ENCODE measurements at places on chromosomes 2 and 18. TPM values are rescaled to one million over a fixed set of nuclear protein-coding genes. Genes with fewer than 3 reads are reported as not detected.

The SLC5A6 gene
- 42.7 TPM for total RNA-seq

DNA sequence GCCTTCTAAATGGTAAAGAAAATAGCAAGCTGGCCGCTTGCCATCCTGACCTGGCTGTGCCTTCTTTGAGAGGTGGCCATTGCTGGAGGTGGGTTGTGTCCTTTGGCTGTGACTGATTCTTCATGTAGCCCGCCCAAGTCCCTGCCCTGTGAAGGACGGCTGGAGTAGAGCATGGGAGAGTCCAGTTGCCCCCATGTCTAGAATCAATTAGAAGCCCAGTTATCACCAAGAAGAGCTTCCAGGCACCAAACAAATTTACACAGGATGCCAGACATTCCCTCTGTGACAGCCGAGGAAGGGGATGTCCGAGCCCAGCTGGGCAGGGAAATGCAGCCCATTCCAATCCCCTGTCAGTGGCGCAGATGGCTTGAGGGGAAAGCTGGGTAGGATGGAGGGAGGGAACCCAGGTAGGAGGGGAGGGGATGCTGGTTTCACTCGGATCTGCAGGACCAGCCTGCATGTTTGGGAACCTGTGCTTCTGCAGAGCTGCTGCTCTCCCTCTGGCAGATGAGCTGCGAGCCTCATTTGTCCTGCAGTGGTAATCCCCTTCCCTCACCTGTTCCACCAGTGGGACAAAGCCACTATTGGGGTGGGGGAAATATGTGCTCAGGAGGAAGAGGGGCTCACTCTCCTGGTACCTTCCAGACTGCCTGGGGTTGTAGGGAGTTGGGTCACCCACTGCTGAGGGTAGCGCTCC lies 25.7 kb upstream of the ASB18 start:
- no peaks in the 10 kb centered on the region for H3K36me3 ChIP-seq
- no peak for DNase-seq
- no peak overlapping the region for H3K27ac ChIP-seq

DNA sequence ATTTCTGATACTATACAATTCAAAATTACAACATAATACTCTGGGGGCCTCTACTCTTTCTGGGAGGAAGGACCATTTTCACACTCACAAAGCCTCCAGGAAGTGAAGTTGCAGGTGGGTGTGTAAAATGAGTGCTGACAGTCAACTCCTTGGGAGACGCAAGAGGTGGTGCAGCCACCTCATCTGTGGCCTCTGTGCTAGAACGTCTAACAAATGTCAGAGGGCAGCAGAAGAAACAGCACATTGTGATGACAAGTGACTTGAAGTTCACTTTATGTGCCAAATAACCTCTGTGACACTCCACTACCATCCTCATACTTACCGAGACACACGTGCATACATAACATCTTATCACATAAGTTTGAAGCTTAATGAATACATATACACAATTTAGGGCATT lies 10.2 kb downstream of the RNF103 start:
- H3K27ac ChIP-seq, result no peak overlapping the region
- no peak for DNase-seq
- no peak overlapping the region for H3K4me3 ChIP-seq
- H3K4me1 ChIP-seq, result no peaks in the 10 kb centered on the region
- H3K36me3 ChIP-seq, result peaks cover 14% of the 10 kb centered on the region

The XDH gene
- total RNA-seq, result not detected

- no peaks in the 10 kb centered on the region for H3K27me3 ChIP-seq
- no peaks in the 10 kb centered on the region for H3K36me3 ChIP-seq
- H3K4me1 ChIP-seq, result no peaks in the 10 kb centered on the region
- DNase-seq, result no peak
These were observed 71.3 kb upstream of the TEX51 start for GRCh38 chr2:126827371-126827770.

DNA sequence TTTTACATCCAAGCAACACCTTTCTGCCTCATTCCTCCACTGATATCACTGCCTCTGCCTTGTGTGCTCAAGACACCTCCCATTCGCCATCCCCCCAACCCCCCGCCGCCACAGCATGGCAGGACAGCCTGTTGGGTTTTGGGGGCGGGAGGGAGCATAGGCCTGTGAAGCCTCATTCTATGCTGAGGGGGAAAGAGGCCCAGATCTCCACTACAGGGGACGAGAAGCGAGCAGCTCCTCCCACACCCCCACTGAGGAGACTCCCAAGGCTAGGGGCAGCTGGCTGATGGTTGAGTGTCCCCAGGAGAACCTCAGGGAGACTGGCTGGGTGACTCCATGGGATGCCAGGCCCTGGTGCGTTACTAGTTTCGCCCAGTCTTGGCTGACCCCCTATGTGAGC lies 214.3 kb upstream of the SIX2 start:
- no peak for DNase-seq
- peaks cover 4% of the 10 kb centered on the region for H3K4me1 ChIP-seq
- no peak overlapping the region for H3K4me3 ChIP-seq
- no peaks in the 10 kb centered on the region for H3K36me3 ChIP-seq
- no peak overlapping the region for H3K27ac ChIP-seq
- H3K27me3 ChIP-seq, result no peaks in the 10 kb centered on the region

The ATF2 gene
- 55.9 TPM for total RNA-seq

DNA sequence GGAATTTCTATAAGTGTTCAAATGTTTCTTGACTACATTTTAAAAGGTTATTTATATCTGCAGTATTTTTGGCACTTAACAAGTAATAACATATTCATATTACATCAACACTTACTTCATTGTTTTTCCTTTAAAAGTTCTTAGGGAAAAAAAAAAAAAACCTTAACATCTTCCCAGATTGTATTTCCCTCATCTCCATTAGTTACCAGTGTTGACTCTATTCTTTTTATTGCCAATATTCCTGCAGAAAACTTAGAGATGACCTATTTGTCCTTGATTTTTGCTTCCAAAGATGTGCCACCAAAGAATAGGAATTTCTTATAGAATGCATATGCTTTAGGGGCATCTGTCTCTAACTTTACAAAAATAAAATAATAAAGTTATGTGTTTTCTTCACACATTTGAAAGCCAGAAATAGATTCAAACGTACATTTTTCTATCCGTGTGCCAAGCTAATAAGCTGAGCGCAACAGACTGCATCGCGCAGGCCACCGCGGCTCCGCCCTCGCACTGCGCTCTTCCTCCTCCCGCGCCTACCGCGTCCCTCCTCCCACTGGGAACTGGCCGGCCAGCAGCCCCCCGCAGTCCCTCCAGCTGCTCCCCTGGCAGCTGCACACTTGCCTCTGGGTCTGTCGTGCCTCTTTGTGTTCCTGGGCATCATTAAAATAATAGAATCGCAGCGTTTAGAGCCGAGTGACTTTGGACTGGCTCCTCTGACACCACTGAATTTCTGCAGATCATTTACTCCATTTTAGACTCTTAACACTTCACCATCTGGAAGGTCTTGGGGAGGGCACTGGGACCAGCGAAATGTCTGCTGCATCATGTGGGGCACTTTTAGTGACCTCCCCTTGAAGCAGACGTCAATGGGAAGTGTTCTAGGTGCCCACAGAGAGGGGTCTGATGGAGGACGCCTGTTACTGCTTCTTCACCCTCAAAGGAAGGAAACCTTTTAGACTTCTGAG lies 21.2 kb upstream of the NAB1 start:
- H3K27ac ChIP-seq, result no peak overlapping the region
- no peaks in the 10 kb centered on the region for H3K27me3 ChIP-seq
- peak; percentile 23 for DNase-seq
- peak overlapping the region; percentile 47 for H3K4me3 ChIP-seq
- peaks cover 3% of the 10 kb centered on the region for H3K4me1 ChIP-seq

GRCh38 chr2:179240481-179241451 lies 23.9 kb downstream of the SESTD1 start:
- H3K4me3 ChIP-seq, result no peak overlapping the region
- no peaks in the 10 kb centered on the region for H3K36me3 ChIP-seq
- no peak for DNase-seq
- no peak overlapping the region for H3K27ac ChIP-seq

DNA sequence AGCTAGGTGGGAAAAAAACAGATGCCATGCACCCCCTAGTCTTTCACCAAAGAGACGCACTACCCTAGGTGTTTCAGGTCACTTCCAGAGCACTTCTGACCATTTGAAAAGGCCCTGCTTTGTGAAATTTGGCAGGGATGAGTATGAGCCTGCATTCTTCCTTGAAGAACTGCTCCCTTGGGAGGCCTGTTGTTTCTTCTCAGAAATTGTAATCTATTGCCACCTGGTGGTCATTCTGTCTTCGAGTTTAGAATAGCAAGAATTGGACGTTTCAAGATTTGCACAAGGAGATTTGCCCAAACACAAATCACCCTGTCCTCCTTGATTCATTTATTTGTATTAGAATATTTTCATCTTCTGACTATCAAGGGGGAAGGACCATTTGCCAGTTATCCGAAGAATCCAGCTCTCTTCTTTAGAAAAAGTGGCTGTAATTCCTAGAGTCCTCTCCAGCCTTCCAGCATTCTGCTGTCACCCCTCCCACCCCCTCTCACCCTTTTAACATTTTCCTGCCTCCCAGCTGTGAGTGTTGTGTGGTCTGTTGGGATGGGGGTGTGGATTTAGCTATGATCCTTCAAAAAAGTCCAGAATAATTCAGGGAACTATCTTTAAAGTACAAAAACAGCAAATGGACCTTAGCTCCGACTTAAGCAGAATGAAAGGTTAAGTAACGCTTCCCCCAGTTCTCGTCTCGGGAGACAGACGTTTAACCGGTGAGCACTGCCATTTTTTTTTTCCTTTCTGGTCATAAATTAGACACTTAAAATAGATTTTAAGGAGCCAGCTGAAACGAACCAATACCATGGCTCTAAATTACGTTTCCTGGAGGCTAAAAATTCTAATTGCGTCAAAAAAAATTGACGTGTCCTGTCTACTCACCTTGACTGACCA lies 3.7 kb upstream of the GAD1 start:
- DNase-seq, result peak; percentile 67
- H3K4me3 ChIP-seq, result no peak overlapping the region
- no peak overlapping the region for H3K27ac ChIP-seq

GRCh38 chr2:142868229-142868762 lies 9.2 kb upstream of the KYNU start:
- H3K4me1 ChIP-seq, result peaks cover 12% of the 10 kb centered on the region
- H3K27ac ChIP-seq, result peak overlapping the region; percentile 58
- H3K4me3 ChIP-seq, result no peak overlapping the region
- no peaks in the 10 kb centered on the region for H3K36me3 ChIP-seq

DNA sequence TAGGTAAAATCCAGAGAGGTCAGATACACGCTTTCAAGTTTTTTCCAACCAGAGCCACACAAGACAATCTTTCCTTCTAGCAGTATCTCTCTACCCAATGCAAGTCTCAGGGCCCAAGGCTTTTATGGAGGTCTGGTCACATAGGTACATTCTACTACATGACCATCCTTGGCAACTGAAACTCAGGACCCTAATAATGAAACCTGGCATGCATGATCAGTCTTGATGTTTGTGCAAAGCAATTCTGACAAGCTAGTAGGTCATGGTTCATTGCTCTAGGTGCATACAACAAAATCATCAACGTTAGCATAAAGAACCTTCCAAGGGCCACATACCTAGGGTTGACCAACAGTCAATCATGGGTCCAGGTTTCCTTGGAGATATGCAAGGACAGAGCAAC lies 33.2 kb upstream of the CCDC88A start:
- H3K4me3 ChIP-seq, result no peak overlapping the region
- H3K27ac ChIP-seq, result no peak overlapping the region
- no peaks in the 10 kb centered on the region for H3K4me1 ChIP-seq
- no peaks in the 10 kb centered on the region for H3K27me3 ChIP-seq
- DNase-seq, result no peak

DNA sequence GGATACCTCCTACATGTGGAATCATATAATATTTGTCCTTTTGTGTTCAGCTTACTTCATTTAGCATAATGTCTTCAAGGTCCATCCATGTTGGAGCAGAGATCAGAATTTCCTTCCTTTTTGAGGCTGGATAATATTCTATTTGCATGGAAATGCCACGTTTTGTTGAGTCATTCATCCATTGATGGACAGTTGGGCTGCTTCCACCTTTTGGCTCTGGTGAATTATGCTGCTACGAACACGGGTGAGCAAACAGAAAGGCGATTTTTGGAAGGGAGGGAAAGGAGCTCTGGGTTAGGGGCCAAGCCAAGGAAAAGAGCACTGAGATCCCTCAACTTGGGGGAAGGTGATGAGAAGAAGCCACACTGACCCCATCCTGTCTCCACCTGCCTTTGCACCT lies 260.5 kb downstream of the TNS1 start:
- peaks cover 6% of the 10 kb centered on the region for H3K4me1 ChIP-seq
- no peak overlapping the region for H3K4me3 ChIP-seq
- no peaks in the 10 kb centered on the region for H3K27me3 ChIP-seq

GRCh38 chr2:179049203-179049545 lies 763 bp downstream of the CCDC141 start:
- no peak overlapping the region for H3K27ac ChIP-seq
- no peak for DNase-seq
- no peak overlapping the region for H3K4me3 ChIP-seq
- no peaks in the 10 kb centered on the region for H3K4me1 ChIP-seq
- no peaks in the 10 kb centered on the region for H3K36me3 ChIP-seq
- H3K27me3 ChIP-seq, result peaks cover 4% of the 10 kb centered on the region

DNA sequence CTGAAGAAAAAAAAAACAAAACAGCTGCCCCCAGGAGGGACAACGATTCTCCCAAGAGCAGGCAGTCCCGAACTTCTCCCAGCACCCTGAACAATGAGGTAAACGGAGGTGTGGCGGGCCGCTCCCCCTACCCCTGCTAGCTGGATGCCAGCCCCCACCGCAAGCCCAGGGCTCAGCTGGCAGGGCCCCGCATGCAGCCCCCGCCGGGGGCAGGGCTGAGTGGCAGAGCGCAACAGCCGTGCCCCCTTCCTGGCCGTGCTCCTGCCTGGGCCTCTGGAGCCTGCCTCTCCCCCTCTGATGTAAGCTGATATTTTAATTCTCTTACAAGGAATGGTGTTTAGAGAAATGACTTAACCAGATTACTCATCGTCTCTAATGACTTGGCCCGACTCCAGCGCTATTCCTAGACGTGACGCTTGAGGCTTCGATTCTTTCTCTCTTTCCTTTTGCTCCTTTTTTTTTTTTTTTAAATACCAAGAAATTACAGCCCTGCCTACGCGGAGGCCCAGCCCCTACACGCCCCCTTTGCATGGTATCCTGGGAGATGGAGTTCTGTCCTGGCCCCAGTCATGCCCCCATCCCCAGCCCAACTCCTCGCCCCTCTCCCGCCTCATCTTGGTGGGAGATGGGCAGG lies 4.6 kb upstream of the ARID5A start:
- no peaks in the 10 kb centered on the region for H3K36me3 ChIP-seq
- no peak overlapping the region for H3K4me3 ChIP-seq
- peak overlapping the region; percentile 89 for H3K27ac ChIP-seq
- H3K4me1 ChIP-seq, result peaks cover 36% of the 10 kb centered on the region
- no peaks in the 10 kb centered on the region for H3K27me3 ChIP-seq

The BOLL gene
- total RNA-seq, result not detected

The SERPINB3 gene
- not detected for total RNA-seq

The TYMS gene
- 200 TPM for total RNA-seq

The CD8B2 gene
- not detected for total RNA-seq
